ENCODE measurements at places on chromosomes 2 and 18.

DNA sequence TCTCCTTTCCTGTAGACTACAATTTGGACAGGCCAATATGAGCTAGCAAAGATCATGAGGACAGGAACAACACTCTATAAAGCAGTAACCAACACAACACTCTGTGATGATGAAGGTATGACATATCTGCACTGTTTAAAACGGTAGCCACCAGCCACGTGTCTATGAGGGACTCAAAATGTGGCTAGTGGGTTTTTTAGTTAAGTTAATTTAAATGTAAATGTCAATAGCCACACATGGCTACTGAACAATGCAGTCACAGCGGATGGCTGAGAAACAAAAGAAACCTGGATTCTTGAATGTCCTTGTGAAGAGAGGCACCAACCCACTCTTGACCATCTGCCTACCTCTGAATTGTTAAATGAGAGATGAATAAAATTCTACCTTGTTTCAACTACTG is 33.9 kb downstream of the FANCL start:
- DNase-seq, result no peak

GRCh38 chr18:12645751-12646203 is 12.1 kb downstream of the SPIRE1 start:
- DNase-seq, result no peak

- no peak for DNase-seq
These were observed 540 bp downstream of the ATP9B start for GRCh38 chr18:79069717-79070151.

GRCh38 chr2:131413148-131413747 is 49.3 kb upstream of the RAB6D start:
- DNase-seq, result no peak

DNA sequence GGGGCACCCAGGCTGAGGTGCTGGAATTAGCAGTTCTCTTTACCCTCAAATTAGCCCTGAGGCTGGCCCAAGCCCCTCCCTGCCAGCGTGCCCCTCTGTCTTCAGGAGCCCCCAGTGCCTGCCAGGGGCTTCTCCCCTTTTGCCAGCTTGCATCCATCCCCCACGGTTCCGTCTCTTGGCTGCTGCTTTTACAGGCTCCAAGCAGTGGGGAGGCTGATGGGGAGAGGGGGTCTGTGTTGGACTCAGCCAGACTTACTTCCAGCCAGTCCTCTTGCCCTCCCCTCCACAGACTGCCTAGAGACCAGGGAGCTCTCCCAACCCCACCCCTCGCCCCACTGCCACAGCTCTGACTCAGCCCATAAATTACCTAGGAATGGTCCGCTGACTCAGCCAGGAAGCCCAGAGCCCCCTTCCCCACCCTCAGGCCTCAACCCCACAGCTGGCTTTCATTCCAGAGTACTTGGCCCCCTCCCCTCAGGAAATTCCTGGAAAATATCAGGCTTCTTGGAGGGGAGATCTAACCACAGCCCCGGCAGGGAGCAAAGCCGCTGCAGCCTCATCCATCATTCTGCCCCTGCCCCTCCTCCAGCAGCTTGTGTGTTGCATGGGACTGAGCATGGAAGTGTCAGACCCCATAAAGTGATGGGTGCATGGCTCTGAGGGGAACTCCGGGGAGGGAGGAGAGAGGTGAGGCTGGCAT is 184.6 kb downstream of the ZFP36L2 start:
- DNase-seq, result peak; percentile 89

DNA sequence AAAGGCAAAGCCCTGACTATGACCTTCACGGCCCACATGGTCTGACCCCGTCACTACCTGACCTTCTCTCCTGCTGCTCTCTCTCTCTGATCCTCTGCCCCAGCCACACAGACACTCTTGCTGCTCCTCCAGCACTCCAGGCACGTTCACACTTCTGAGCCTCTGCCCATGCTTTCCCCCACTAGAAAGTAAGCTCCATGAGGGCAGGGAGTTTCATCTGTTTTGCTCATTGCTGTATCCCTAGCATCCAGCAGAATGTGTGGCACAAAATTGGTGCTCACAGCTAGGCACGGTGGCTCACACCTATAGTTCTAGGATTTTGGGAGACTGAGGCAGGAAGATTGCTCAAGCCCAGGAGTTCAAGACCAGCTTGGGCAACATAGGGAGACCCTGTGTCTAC is 52.5 kb upstream of the STPG4 start:
- no peak for DNase-seq

DNA sequence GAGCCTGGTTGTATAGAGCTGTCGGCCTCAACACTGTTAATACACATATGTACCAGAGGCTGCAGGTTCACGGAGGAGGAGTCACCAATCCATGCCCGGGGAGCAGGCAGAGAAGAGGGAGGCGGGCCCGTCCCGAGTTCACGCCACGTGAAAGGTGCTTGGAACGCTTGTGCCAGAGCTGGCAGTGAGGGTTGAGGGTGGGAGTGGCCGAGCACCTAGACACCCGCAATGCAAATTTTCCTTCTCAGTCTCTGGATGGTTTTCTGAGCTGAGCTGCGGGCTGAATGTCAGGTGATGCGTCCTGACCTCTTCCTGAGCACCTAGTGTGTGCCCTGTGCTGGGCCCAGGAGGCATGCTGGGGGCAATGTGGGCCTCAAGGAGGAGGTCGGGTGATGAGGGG is 52.2 kb downstream of the ODC1 start:
- no peak for DNase-seq

- DNase-seq, result no peak
These were observed 232.1 kb upstream of the COPS8 start for GRCh38 chr2:236853585-236854051.

DNA sequence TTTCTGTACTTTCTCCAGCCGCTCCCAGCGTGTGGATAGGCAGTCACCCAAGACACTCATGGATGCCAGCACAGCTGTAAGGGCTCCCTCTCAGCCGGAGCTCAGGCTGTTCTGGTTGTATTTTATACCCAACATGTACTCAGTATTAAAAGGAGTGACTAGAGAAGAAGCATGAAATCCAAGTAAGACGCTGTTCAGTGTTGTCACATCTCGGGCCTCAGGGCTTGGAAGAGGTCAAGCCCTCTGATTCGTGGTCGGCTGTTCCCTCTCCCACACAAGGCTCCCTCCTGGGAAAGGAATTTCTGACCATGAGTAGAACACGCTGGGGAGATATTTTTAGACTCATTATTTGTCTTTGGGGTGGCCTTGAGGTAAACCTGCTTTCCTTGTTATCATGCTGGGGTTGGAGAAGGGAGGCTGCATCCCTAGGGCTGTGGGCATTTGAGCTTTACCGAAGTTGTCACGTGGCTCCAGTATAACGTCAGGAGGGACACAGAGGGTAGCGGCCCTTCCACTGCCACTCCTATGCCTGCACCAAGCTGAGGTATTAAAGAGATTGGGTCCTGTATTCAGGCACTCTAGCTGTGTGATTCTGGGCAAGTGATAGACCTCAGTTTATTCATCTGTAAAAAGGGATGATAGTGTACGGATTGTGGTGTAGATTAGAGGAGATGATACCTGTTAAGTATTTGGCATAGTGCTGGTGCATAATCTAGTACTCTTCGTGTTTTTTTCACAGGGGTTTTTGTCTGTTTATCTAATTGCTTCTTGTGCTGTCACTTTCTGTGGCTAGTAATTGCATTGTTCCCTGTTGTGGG is 34.1 kb downstream of the HK2 start:
- DNase-seq, result peak; percentile 89

- DNase-seq, result no peak
These were observed 5.0 kb upstream of the GBX2 start for GRCh38 chr2:236173036-236173728.

- DNase-seq, result no peak
These were observed 52.2 kb downstream of the C2orf74 start for GRCh38 chr2:61214171-61214570.

GRCh38 chr2:173401716-173402326 is 47.1 kb downstream of the CDCA7 start:
- no peak for DNase-seq

- DNase-seq, result no peak
These were observed 145.0 kb upstream of the SH3BP4 start for GRCh38 chr2:234806818-234807217.

DNA sequence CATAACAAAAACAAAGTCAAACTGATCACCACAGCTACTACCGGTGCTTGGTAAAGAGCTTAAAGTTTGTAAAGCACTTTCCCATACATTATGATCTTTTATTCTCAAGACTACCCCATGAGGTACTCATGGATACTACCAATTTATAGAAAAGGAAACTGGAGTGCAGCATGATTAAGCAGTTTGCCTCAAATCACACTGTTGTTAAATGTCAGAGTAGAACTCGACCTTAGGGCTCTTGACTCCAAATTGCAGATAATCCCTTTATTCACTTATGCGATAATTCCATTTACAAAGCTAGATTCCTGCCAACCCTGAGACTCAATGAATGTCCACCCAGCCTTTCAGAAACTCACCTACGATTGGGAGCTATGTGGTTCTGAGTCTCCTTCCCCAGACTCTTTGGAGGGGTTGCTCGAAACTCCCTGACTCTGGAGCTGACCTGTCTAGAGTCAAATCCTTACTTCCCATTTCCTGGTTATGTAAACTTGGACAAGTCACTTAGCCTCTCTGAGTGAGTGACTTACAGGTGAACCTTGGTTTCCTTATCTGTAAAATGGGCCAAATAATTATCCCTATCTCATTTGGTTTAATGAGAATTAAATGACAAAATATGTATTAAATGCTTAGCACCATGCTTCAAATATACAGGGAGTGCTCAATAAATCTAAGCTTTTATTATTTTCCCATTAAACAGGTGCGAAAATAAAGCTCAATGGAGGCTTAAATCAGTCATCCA is 47.4 kb downstream of the PSD4 start:
- DNase-seq, result no peak

DNA sequence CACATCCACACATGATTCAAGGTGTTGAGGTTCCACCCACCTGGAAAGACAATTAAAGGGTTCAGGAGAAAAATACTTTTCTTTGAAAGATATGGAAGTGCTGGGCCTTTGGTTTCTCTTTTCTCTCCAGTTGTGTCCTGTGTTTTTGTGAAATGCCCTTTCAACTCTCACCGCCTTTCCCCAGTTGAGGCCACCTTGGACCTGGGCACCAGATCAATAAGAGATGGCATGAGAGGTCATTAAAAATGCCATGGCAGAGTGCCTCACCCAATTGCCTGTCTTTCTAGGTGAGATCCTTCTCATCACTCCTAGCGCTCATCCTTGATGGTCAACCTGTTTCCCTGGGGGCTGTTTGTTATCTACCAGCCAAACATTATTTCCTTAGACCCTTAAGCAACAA is 453.9 kb downstream of the TSN start:
- no peak for DNase-seq

- no peak for DNase-seq
These were observed 826.0 kb downstream of the PLCL1 start for GRCh38 chr2:198630384-198630783.

- DNase-seq, result no peak
These were observed 3.5 kb upstream of the GDF7 start for GRCh38 chr2:20663196-20664070.
